ENCODE measurements at places on chromosomes 5 and 9.
A peak's percentile ranks its signal among the peaks of the same experiment; 100 is the strongest.

DNA sequence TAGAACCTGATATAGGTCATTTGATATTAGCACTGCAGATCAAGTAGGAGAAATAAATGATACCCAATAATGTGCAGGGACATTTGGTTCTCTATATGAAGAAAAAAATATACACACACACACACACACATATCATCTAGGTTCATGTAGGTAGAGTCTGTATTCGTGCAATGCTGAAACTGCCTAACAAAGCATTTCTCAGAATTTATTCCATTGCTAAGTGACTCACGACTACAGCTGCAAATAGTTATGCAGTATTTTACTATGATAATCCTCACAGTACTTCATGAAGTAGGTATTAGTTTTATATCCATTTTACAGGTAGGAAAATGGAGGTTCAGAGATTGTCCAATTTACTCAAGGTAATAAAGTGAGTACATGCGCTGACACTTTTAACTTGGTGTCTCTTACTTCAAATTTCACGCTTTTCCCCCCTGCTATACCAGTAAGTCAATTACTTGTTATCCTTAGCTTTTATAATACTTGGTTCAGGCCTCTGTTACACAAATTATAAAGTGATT lies 2.4 kb downstream of the GIN1 start:
- DNase-seq: no peak

DNA sequence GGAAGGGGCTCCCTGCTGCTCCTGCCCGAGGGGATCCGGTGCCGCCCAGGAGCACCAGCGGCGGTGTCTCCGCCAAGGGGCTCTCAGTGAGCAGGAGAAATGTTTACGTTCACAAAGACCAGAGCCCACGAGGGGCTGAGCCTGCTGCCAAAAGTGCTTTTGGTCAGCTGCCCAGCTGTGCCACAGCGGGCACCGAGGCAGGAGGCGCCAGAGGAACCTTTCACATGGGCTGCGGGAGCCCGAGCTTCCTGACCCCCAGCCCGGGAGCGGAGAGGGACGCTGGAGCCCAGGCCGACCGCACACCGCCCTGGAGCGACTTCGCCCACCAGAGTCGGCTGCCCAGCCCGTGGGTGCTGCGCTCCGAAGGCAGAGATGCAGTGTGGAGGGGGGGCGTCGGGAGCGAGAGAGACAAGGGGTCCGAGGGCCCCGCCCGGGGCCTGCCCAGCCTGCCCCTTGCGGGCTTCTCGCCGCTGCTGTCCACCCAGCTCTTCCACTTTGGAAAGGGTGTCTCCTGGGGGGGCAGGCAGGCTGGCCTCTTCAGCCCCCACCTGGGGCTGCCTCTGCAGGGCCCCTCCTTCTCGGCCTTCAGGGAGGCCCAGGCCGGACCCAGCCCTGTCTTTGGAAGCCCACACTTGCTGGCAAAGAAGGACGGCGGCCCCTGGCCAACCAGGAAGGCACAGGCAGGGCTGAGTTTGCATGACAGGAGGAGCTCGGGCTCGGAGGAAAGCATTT lies 7.9 kb downstream of the PPP1R26 start:
- DNase-seq: no peak

GRCh38 chr9:128771094-128771721 lies 519 bp downstream of the ZER1 start:
- peak; percentile 52 for DNase-seq

DNA sequence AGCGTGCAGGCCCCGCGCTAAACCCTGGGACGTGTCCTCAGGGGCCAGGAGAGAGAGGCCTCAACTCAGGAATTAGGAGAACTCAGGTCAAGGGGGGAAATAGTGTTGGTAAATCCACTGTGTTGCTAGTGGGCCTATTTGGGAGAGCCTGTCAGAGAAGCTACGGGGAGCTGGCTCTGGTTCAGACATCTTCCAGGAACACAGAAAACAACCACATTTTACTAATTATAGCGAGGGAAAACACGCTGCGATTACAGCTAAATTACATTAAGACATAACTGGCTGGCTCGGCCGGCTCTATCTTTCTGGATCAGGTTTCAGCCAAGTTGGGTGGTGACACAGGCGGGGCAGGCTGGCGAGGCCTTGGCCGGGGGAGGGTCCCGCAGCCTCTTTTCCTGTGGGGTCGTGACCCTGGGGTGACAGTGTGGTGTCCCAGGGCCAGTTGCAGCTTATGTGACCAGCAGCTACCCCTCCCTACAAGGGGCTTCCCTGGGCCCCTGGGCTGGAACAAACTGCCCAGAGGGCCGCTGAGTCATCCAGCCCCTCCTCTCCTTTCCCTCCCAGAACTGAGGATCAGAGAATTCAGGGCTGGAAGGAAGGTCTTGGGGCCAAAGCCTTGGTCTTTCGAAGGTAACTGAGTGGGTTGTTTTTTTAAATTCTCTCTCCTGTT lies 75.1 kb downstream of the FGF18 start:
- DNase-seq: no peak

- DNase-seq: no peak
These were observed 15.6 kb downstream of the FBXO4 start for GRCh38 chr5:41940641-41941040.

GRCh38 chr9:110995420-110996340 lies 42.6 kb downstream of the LPAR1 start:
- DNase-seq: no peak

- peak; percentile 2 for DNase-seq
These were observed 3.7 kb downstream of the HNRNPH1 start for GRCh38 chr5:179619776-179620175.

GRCh38 chr9:115413304-115413703 lies 295.3 kb upstream of the TNC start:
- DNase-seq: no peak

DNA sequence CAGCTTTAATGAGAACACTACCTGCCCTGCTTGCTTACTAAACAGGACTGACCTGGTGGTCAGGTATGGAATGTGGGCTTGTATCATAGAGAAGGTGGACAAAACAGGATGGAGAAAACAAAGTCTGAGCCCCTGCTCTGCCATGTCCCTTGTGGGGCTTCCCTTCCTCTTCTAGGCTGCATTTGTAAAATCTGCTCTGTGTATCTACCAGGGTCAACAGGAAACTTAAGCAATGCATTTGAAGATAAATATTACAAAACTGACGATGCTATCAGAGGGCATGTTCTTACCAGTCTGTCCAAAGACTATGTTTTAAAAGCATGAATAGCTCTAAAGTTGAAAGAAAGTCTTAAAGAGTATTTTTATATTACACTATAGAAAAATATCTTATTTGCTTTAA lies 228.7 kb downstream of the DCP2 start:
- no peak for DNase-seq

GRCh38 chr9:5515261-5515650 lies 4.9 kb downstream of the PDCD1LG2 start:
- DNase-seq: no peak

DNA sequence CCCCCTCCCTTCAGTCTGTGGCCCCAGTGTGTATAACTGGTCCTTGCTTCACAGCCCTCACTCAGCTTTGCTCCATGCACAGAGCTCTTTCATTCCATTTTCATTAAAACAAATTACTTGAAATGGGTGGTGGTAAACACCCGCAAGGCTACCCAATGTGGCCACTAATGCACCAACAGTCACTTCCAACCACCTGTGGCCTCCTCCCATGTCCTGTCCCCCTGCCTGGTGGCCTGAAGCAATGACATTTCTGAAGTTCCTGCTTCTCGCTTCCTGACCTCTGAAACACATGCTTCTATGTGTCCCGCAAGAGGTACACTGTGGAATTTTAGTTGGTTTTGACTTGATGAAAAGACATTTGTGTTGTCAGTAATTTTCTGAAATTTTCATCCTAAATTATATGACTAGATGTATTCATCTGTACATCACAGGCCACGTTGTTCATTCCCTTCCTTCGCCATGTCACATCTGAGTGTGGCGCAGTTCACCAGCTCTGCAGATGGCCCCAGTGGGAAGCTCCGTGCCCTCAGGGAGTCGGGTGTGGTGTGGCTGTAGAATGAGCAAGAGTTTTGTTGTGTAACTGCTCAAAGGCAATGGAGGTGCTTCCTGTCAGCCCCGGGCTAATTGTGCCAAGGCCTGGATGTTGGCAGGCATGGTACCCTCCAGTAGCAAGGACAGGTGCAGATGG lies 9.6 kb downstream of the ROPN1L start:
- DNase-seq: no peak

GRCh38 chr9:73892335-73892734 lies 604.8 kb upstream of the RORB start:
- no peak for DNase-seq

- DNase-seq: peak; percentile 18
These were observed 5.8 kb upstream of the IFNA1 start for GRCh38 chr9:21434202-21435014.

- no peak for DNase-seq
These were observed 4.6 kb upstream of the BARX1 start for GRCh38 chr9:93959739-93960154.

GRCh38 chr9:137383081-137383783 lies 39.7 kb downstream of the EXD3 start:
- no peak for DNase-seq

DNA sequence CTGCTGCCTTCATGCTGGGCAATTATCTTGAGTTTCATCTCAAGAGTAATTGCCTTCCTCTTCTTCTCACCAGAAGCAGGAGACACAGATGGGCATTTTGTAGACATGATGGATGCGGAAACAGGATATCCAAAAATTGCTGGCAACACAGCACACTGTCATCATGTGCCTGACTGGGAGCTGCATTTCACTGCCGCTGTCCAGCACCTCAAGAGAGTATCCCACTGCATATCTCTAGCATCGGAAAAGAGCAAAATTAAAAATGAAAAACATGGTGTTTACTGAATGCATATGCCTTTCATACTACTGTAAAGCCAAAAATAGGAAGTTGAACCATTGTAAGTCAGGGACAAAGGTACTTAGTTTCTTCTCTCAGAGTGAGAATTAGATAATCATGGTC lies 210.7 kb downstream of the MAN2A1 start:
- no peak for DNase-seq

DNA sequence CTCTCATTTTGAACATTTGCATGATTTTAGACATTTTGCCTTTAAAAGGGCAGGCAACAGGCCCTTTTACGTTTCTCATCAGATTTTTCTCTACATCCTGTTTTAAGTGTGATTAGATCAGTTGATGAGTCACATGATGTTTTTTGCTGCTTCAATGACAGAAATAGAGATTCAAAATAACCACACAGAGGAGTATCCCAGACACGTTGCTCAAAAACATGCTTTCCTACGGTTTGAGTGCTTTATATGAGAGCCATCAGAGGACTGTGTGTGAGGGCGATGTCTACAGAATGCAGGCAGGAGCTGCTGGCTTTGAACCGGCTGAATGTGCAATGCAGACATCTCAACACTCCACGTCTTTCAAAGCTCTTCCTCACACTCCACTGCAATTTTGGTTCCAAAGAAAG lies 42.1 kb downstream of the OTULIN start:
- DNase-seq: peak; percentile 85

GRCh38 chr5:115325296-115325959 lies 29.0 kb upstream of the CCDC112 start:
- no peak for DNase-seq

- peak; percentile 70 for DNase-seq
These were observed 845 bp upstream of the NR4A3 start for GRCh38 chr9:99820685-99821395.

DNA sequence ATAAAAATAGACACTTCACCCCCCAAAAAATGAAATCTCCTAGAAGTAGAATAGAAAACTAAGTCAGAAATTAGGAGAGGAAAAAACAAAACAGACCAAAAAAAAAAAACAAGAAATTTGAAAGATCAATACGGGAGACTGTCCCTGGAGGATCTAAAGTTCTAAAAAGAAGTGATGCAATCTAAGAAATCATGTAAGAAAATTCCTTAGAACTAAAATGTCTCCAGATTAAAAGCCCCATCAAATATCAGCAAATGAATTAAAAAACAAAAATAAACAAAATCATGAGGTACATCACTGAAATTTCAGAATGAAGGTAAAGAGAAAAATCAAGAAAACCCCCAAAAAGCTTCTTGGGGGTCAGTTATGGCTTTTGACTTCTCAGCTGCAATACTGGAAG lies 13.5 kb downstream of the FNIP1 start:
- no peak for DNase-seq

DNA sequence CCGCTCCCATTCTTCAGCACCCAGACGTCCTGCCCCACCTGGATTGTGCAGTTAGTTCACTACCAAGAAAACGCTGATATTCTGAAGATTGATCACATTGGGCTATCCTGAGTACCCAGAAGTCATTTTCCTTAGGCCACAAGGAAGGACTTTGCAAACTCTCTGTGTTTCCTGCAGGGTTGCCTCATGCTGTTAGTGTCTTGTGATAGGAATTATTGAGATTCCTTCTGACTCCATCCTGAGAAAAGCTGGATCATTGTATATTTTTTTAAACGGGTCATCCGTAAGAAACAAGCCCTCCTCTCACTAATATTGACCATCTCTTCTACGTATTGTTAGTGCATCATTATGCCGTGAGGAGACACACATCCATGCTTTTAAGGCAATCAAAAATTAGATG lies 96.0 kb upstream of the DAPK1 start:
- DNase-seq: no peak

- no peak for DNase-seq
These were observed 158.6 kb upstream of the DMRT1 start for GRCh38 chr9:682633-683508.

DNA sequence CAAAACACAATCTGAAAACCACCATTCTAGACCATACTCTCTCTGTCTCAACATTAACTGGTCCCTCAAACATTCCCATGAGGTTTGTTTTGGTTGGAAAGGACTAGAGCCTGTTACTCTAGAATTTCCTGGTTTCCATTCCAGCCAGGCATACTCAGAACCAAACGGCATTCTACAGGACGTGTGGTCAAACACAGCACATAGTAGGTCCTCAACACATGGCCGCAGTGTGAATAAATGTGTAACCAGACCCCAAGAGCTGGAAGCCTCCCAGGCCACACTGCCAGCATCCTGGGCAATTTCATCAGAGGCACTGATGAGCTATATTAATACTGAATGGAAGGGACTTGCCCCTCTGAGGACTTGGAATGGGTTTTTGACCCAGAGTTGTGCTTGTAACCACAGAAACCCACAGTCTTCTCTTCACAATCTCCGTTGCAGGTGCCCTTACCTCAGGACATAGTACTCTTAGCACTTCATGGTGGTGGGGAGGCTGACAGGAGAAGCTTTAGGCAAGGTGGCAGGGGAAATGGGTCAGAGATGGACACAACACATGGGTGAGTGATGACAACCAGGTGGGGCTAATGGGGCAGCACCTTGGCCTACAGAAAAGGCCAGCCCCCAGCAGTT lies 66.0 kb downstream of the ZNF366 start:
- DNase-seq: no peak

DNA sequence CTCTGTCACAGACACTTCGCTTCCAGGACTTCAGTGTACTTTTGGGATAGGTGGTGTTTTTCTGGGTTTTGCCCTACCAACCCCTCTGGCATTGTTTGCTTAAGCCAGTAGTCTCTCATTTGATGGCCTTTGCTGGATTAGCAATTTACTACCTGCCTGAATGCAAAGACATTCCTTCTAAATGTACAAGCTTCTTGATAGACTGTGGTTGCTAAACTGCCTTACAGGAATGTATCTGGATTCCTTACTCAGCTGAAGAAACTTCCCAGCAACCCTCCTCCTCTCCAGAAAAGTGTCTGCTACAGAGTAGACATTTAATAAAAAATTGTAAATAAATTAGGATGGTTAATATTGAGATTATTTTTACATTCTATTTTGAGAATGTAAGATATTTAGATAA lies 1916.7 kb downstream of the EFNA5 start:
- DNase-seq: no peak

- no peak for DNase-seq
These were observed 469.0 kb downstream of the PDE4D start for GRCh38 chr5:59424515-59424914.

- no peak for DNase-seq
These were observed 296.1 kb upstream of the DMAC1 start for GRCh38 chr9:8095672-8096086.

- DNase-seq: no peak
These were observed 153.8 kb downstream of the DEPDC1B start for GRCh38 chr5:60546207-60546606.

GRCh38 chr5:39498278-39498952 lies 73.6 kb upstream of the DAB2 start:
- DNase-seq: no peak
